ENCODE measurements at places on chromosomes 11 and 22. TPM values are rescaled to one million over a fixed set of nuclear protein-coding genes. Genes with fewer than 3 reads are reported as not detected.

YAP1 gene
- total RNA-seq = 157 TPM

CCDC188 gene
- total RNA-seq = 0.38 TPM

ZNF215 gene
- total RNA-seq = 6.8 TPM

SIPA1 gene
- total RNA-seq = 19.9 TPM

ABTB2 gene
- total RNA-seq = 2.8 TPM

PLEKHA7 gene
- 0.58 TPM for total RNA-seq

DNAJB7 gene
- not detected for total RNA-seq
